ENCODE measurements at places on chromosomes 11 and 22.
A peak's percentile ranks its signal among the peaks of the same experiment; 100 is the strongest.

DNA sequence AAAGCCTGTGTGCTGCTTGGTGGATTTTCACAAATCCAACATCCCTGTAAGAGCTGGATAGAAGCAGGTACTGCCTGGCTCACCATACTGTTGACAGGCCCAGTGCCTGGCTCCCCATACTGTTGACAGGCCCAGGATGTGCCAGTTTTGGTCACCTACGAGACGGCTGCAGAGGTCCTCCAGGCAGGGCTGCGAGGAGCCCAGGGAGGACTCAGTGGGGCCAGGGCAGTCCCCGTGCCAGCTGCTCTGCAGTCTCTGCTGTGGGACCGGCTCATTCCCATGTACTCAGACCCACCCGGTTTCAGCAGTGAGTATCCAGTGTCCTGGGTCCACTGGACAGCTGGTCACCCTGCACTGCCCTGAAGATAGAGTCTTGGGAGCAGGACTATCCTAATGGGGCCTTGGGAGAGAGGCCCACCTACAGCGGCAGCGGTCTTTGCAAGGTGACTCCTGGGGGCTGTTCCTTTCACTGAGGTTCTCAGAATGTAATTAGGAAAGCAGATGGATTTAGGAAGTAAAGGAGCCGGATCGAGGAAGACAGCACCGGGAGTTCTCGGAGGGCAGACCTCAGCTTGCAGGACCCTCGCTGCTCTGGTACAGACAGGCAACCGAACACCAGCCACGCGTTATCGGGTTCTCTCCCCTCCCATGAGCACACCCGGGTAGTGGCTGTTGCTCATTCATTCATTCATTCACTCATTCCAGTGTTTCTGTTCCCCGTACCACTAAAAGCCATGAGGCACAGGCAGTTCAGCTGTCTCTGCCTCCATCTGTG, 106.1 kb downstream of the CTTN start:
- DNase-seq = no peak

- no peak for DNase-seq
These were observed 68.1 kb upstream of the LMO1 start for GRCh38 chr11:8331767-8332166.

GRCh38 chr22:49099496-49100124, 728.1 kb downstream of the BRD1 start:
- no peak for DNase-seq

- DNase-seq = no peak
These were observed 111.2 kb upstream of the RASSF10 start for GRCh38 chr11:12897867-12898266.

GRCh38 chr11:125123947-125124617, 12.7 kb upstream of the TMEM218 start:
- peak; percentile 4 for DNase-seq

- DNase-seq = no peak
These were observed 4.8 kb upstream of the NAP1L4 start for GRCh38 chr11:2996976-2997375.

GRCh38 chr11:47923667-47924066, 56.7 kb upstream of the PTPRJ start:
- no peak for DNase-seq

DNA sequence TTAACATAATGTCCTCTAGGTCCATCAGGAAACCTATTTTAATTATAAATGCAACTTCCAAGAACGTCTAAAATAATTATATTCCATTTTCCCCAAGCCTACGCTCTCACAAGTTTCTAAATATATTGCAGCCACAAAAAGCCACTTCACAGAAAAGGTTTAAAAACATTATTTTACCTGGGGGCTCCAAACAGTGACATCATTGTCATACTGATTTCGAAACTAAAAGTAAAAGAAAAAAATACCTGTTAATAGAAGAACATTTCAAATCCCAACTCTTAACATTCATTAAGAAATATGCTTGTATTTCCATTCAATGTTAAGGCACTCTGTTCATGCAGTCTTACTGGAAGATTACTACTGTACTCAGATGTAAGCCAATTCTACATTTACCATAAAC, 1.4 kb downstream of the PSMA1 start:
- no peak for DNase-seq

All from NCI-H187 treated with DMSO at 0.1 percent for 48 hours (cell line).